ENCODE measurements at places on chromosomes 1 and 21.
A peak's percentile ranks its signal among the peaks of the same experiment; 100 is the strongest.

- DNase-seq = no peak
These were observed 399.3 kb downstream of the AJAP1 start for GRCh38 chr1:5053744-5054143.

DNA sequence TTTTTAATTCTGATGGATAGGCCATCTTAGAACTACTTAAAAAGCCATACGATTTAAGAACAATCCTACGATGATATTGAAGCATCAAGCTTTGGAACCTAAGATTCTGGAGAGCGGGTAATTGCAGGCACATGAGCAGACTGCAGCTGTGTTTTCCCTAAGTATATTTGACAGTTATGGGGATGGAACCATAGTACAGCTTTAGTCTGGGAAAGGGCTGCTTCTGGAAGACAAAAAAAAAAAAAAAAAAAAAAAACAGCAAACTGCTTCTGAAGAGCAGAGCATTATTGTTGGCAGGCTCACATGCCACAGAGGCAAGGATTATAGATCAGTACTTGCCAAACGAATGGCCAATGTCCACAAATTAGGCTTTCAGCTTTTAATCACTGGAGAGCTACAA lies 1618.7 kb downstream of the AMY1C start:
- no peak for DNase-seq

DNA sequence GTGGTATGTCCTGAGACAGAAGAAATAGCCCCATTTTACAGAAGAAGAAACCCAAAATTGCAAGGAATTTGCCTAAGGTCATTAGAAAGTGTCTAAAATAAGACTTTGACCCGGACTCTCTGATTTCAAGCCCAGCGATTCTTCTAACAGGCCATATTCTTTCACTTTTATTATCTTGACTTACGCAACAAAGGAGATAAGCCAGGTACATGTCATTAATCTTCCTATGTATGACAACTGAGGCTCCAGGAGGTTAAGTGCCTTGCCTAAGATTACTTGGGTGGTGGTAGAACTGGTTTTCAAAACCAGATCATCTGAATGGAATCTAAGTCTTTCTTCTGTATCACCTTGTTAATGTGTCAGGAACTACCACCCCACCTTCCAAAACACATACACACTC lies 124.3 kb downstream of the PBX1 start:
- no peak for DNase-seq

DNA sequence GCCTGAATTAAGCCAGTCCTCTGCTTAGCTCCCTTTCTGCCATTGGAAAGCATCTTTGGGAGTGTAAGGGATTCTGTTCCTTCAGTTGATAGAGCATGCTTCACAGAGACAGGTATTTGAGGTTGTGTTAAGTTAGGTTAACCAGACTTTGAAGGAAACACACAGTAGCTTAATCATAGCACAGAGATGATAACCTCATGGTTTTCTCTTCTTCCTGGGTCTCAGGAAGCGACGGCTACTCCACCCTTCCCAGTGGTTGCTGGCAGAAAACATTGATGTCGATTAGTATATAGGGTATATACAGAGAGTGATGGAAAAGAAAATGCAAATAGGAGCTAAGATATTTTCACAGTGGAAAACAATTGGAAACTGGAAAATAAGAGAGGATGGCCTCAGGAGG lies 42.0 kb downstream of the S1PR1 start:
- no peak for DNase-seq

- no peak for DNase-seq
These were observed 11.9 kb downstream of the HECTD3 start for GRCh38 chr1:44999232-44999631.

DNA sequence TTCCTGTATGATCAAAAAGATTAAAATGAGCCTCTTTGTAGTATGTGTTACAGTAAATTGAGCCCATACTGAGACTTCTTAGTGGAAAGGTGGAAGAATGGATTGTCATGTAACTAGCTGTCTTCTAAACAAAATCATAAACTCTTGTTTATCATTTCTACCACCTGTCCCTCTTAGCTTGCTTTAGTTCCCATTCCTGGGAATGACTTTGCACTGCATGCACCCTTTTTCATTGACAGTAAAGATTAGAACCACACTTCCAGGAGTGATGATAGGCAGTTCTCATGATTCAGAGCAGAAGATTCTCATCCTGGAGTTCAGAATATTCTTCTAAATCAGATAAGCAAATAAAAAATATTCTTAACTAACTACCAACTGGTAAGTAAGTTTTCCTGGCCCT lies 28.0 kb downstream of the DENND2D start:
- DNase-seq = no peak

GRCh38 chr1:78716186-78716585 lies 66.6 kb downstream of the IFI44 start:
- no peak for DNase-seq

- DNase-seq = no peak
These were observed 747 bp downstream of the ADAMTS1 start for GRCh38 chr21:26844258-26845065.

DNA sequence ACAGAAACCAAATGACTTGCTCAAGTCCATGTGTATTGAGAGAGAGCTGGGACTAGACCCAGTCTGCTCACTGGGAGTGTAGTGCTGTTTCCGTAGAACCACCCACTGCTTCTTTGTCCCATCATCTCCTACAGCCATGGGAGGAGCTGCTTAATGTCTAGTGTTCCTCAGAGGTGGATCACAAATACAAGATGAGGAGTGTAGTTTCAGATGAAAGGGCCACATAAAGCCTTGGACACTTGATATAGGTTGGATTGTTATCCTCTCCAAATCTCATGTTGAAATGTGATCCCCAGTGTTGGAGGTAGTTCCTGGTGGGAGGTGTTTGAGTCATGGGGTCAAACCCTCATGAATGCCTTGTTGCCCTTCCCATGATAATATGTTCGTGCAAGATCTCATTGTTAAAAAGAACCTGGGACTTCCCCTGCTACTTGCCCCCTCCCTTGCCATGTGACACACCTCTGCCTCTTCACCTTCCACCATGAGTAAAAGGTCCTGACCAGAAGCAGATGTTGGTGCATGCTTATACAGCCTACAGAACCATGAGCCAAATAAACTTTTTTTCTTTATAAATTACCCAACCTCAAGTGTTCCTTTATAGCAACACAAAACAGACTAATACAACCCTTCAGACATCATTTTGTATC lies 127.5 kb upstream of the DNAH14 start:
- no peak for DNase-seq

- no peak for DNase-seq
These were observed 522 bp downstream of the TEX35 start for GRCh38 chr1:178513278-178513983.

GRCh38 chr1:102886638-102887037 lies 221.7 kb downstream of the COL11A1 start:
- DNase-seq = no peak

- DNase-seq = no peak
These were observed 24.8 kb upstream of the MUTYH start for GRCh38 chr1:45365051-45365450.

DNA sequence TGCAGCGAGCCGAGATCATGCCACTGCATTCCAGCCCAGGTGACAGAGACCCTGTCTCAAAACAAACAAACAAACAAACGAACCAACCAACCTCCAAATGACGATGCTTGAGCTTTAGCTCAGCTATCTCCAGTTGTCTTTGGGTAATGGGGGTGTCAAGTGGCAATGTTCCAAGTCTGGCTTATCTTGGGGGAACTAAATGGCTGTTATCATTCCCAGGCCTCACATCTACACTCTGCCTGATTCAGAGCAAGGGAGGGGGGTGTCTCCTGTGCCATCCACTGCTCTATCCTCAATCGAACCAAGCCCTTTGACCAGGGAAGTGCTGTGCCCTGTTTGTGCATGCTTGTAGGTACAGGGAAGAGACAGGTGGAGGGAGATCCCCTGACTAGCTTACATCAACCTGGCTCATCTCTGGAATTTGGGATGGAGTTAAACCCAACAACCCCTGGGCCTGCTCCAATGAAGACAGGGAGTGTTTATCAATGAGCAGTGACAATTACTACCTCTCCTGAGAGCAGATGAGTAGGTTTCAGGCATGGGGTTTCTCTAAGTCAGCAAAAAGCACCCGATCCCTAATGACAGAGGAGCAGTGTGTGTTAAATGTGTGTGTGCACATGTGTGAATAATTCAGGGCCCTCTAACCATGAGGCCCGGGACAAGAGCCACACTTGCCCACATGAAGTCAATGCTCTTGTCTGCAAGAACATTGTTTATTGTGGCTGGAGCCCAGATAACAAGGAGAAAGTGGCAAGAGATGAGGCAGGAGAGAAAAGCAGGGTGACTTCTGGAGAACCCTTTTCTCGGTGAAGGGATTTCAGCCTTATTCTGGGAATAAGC lies 20.3 kb upstream of the IL6R start:
- no peak for DNase-seq

- no peak for DNase-seq
These were observed 81.4 kb upstream of the SPAG17 start for GRCh38 chr1:118266436-118266835.

GRCh38 chr1:7101187-7101586 lies 315.9 kb downstream of the CAMTA1 start:
- DNase-seq = no peak

GRCh38 chr1:5836776-5837440 lies 155.3 kb downstream of the NPHP4 start:
- DNase-seq = no peak

DNA sequence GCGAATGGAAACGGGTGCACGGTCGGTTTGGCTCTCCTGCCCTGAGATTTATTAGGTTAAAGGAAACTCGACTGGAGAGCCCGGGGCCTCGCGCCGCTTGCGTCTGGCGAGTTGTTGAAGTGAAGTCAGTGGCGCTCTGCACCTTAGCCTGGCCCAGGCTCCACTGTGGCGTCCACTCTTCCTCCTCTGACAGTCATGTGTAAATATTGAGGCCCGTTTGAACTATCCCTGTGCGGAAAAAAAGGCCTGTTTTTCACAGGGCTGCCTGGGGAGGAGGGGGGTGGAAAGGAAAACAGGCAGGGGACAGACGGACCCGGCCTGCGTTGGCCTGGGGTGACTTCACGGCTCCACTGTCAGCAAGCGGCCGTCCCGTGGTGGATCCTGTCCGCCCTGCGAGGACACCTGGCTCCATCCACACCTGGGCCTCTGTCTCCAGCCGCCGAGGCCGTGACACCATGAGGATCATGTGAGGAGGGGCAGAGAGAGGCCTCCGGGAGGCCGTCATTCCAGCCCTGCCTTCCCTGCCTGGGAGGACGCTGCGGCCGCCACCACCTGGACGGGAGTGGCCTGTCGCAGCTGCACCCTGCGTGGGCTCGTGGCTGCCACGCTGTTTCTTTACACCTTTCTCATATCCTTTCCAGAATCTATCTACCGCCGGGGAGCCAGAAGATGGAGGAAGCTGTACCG lies 59.8 kb downstream of the FAAP20 start:
- no peak for DNase-seq

GRCh38 chr21:39004634-39005501 lies 178.4 kb downstream of the PSMG1 start:
- no peak for DNase-seq

- no peak for DNase-seq
These were observed 62.3 kb downstream of the GFI1 start for GRCh38 chr1:92424381-92424780.

GRCh38 chr1:157806431-157807149 lies 13.3 kb downstream of the FCRL1 start:
- no peak for DNase-seq

DNA sequence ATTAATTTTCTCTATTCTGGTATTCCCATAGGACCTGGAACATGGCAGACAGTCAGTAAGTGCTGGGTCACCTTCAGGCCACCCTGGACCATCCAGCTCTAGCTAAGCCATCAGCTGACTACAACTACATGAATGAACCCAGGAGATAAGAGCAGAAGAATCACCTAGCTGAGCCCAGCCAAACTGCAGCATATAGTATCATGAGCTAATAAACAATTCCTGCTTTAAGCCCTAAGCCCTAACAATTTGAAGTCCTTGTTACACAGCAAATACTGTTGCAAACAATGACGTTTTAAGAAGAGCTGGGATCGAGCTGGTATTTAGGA lies 14.2 kb upstream of the CITED4 start:
- no peak for DNase-seq

DNA sequence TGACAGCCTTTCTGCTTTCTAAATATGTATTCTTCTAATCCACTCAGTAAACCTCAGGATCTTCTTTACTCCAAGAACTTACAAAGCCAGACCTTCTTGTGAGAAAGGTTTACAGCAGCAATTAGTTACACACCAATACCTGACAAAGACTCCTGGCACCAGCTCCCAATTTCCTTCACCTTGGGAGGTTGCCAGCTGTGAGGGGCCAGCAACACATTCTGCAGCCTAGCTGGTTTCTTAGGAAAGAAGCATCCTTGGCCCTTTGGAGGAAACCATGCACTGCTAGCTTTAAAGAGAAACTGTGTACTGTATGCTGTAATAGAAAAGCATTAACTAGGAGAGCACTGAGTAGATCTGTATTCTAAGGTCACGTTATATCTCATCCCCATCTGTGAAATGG lies 10.8 kb downstream of the FYB2 start:
- no peak for DNase-seq

- no peak for DNase-seq
These were observed 282.7 kb downstream of the HMCN1 start for GRCh38 chr1:186016856-186017255.

DNA sequence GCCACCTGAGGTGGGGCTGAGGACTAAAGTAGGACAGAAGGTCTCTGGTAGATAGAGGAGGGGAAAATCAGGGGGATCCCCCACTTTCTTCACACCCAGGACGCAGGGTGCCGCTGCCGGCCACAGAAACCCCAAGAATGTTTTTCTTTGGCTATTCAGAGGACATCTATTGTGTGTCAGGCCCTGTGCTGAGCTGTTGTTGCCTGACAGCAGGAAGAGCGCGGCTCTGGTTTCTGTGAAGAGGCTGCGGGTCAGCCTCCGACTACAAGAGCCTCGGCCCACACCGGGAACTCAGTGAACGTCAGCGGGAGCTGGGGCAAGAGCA lies 407 bp upstream of the PIGV start:
- peak; percentile 64 for DNase-seq

GRCh38 chr1:14968251-14968851 lies 185.2 kb upstream of the TMEM51 start:
- no peak for DNase-seq

DNA sequence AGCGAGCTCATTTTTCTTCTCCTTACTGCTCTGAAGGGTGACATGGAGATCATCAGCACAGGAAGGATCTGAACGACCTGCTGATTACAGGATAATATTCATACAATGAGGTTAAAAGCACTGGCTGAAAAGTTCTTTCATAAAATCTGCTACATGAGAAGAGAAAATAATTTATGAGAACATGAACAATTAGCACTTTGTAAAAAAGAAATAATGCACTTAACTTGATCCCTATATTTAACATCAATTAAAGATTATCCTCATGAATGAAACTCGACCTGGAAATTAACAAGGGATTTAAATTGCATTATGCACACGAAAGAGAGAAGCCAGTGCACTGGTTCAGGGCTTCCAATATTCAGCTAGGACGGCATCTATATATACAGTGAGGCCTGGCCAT lies 46.6 kb downstream of the RRAGC start:
- no peak for DNase-seq

GRCh38 chr1:158149175-158149574 lies 31.5 kb upstream of the CD1D start:
- no peak for DNase-seq

GRCh38 chr1:220785166-220786056 lies 1.3 kb upstream of the MTARC1 start:
- DNase-seq = no peak

Data from activated CD8-positive, alpha-beta memory T cell treated with anti-CD3 and anti-CD28 coated beads, Interleukin-2, amount 50 U/mL, for 4 hours (primary cell).